ENCODE measurements at places on chromosomes 3 and 15.
A peak's percentile ranks its signal among the peaks of the same experiment; 100 is the strongest.

GRCh38 chr3:65664931-65665330 is 373.8 kb downstream of the MAGI1 start:
- DNase-seq: no peak

- DNase-seq: no peak
Observed at GRCh38 chr3:65252266-65252665, 564.5 kb upstream of the ADAMTS9 start.

DNA sequence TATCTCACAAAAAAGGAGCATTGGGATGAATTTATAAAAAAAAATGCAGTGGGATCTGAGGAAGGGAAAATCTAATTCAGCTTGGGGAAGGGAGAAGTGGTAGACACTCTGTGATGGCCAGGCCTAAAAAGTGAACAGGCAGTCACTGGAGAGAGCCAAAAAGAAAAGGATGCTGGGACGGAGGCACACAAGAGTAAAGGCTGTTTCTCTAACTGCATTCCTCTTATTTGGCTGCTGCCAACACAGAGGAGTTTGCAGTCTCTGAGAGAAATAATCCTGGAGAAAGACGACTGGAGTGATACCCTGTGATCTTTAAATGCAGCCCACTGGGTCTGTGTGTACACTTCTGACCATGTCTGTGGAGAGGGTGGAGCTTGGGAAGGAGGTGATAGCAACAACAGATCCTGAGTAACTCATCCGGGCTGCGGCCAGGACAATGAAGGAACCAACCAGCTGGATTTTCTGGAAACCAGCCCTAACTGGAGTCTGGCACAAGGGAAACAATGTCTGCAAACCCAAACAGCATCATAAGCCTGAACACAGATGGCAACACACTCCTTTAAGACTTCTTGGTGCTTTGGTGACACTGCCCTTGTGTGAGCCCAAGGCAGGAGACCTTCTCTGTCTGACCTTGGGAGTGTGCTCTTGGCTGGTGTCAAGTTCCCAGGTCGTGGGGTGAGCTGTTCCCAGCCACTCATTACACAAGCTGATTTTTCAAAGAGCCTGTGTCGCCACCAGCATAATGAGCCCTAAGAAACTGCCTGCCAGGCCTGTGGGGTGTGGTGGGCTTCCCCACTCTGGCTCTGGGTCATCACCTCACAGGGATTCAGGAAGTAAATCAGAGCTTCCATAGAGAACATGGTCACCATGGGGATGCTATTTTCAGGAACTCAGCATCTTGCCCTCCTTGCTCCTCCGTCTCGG is 8.0 kb downstream of the FYCO1 start:
- DNase-seq: no peak

DNA sequence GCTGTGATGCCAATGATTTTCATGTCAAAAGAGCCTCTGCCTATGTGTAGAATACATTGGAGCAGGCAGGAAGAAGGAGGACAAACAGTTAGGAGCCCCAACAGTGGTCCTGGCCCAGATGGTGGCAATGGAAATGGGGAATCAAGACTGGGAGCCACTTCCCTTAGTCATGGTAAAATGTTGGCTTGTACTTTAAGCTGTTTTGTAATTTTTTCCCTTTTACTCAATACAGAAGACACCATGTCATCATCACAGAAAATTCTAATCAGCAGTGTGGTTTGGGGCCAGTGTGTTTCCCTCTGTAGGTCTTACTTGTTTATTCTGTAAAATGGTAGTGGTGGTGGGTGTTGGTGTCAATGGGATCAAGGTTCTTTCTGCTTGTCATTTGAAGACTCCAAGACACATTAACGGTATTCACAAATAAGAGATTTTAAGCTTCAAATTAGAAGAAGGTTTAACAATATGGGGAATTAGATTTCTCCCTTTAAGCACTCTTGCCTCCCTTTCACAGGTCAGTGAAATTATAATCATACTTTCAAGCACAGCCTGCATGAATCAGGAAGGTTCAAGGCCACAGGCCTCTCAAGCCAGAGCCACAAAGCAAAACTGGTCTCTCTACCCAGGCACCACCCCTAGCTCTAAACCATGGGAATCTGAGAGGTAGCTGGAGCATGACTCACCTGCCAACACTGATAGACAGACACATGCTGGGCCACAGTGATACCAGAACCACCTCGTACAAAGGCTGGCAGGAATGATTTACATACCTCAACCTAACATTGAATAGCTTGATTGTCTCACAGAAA is 24.9 kb downstream of the SIAH2 start:
- DNase-seq: peak; percentile 69

DNA sequence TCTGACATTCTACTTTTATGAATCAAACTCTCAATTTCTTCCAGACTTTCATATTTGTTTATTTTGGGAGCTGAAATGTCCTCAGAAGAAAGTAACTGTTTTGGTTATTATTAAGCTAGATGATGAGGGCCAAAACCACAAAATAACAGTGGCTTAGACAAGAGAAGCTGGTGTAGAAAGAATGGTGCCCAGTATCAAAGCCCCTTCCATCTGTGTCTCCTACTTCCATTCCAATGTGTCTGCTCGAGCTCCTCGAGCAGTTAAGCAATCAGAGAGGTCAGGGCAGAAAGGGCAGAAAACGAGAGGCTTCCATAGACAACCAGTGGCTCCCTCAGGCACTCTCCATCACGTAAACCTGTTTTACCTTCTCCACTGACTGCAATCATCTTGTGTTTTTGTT is 59.7 kb upstream of the MAGI1 start:
- DNase-seq: no peak

DNA sequence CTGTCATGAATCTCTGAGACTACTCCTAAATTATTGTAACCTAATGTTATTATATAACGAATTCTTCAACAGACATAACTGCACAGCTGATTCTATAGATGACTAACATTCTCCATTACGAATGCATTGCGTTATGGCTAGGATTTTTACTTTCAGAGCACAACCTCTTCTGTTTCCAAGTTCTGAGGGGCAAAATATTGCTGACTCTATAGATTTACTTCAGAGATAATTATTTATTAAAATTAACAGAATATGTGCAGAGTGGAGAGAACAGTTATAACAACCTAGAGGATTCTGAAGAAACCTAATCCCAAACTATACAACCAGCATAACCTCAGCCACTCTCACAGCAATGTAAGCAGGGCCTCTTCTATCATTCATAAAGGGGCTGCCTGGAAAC is 25.9 kb downstream of the SLITRK3 start:
- no peak for DNase-seq

- no peak for DNase-seq
Observed at GRCh38 chr3:194009892-194010533, 125.9 kb upstream of the HES1 start.

GRCh38 chr3:107323723-107324122 is 53.5 kb upstream of the CCDC54 start:
- no peak for DNase-seq

DNA sequence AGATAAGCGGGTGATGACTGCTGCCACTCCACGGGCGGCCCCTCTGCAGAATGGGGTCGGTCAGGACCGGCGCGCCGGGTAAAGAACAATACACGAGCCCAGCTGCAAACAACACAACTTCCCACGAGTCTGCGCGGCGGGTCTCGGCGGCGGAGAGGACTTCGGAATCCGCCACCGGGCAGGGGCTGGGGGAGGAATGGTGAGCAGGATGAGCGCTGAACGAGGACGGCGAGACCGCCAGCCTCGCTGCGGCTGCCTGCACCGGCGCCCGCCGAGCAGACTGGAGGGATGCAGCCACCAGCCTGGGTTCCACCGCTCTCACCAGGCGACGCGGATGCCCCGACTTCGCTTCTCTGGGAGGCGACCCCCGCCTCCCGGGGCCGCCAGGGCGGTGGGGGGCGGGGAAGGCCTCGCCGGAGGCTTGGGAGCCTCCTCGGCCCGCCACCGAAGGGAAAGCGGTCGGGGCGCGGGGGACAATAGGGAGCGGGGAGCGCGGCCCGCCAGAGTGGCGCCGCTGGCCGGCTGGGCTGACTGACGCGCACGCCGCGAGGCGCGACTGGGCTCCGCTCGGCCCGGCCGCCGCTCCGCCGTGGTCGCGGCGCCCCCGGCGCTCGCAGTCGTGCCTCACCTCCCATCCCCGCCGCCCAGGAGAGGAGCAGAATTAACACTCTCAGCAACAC is 515 bp downstream of the ADAM10 start:
- DNase-seq: peak; percentile 41

- DNase-seq: no peak
Observed at GRCh38 chr3:73136941-73137340, 75.5 kb downstream of the EBLN2 start.

DNA sequence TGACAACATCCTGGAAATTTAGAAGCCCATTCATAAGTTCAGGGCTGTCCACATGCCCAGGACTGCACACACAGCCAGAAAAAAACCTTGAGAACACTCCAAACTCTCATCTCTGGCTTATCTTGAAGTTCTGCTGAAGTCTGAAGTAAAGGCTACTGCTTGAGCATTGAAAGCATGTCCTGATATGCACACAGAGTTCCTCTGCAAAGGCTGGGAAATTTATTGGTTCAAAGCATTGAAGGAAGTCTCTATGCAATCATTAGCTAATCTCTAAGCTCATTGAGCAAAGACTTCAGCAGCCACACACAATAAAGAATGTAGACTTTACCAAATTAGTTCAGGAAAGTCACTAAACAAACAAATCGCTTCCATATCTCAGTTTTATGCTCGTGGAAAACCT is 162.0 kb upstream of the STT3B start:
- no peak for DNase-seq

GRCh38 chr15:77983091-77983707 is 94.3 kb downstream of the TBC1D2B start:
- no peak for DNase-seq

DNA sequence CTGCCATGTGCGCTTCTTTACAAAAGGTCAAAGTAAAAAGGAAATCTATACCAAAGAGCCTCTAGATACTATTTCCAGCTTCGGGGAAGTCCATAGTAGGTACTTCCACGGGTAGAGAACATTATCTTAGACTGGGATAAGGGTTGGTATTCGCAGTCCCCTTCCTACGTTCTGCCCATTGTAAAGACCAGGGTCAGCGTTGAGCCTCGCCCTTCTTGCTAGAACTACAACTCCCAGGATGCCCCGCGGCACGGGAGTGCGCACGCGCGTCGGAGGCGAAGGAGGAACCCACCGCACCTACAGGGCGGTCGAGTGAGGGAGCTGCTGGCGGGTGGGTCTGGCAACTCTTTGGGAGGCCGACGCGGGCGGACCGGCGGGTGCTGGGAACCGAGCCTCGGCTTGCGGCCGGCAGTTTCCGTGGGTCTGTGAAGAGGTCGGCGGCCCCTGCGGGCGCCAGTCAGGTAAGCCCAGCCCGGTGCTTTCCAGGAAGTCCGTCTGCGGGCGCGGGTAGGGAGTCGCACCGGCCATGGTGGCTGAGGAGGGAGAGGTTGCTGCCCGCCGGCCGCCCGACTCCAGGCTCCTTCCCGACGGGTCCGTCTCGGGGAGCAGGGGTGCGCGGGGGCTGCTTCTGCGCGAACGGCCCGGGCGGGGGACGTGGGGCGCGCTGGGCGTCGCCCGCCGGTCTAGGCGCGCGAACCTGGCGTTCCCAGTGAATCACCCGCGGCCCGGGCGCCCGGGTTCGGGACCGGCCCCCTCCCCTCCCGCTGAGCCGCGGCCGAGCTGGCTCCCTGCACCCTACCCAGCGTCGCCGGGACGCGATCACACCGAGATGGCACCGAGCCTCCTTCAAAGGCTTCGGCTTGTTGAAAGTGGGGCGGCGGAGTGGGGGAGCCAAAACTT is at the start of gene TMOD3:
TMOD3 (plus strand) TSS at position 278 of the 900 bp plus-strand sequence. CDS start 33,232 bp downstream, outside the sequence.
- DNase-seq: peak; percentile 93

DNA sequence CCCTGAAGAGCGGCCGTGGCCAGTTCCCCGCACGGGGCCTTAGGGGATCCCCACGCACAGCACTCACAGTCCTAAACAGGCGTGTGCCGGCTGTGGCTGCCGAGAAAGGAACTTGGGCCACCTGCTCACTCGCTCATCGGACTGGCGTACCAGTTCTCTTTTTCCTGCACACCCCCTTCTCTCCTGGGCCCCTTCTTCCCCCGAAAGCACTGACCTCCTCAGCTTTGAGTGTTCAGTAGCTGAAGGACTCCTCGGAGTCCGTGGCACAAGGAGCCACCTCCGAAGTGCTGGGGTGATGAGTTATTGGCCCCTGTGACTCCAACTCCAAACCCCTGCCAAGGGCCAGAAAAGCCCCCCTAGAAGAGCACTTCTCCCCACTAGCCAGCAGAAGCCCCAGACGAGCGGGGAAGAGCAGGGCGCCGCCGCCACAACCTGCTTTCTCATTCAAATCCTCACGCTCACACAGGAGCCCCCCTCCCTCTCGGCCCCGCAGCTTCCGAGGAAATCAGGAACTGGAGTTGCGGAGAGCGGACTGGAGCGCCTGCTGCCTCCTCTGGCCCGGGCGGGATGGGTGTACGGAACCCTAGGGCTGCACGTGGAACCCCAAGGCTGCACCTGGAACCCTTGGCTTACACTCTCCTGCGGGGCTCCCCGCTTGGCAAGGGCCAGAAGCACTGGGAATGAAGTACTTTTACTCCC is at the start of gene PLCH1:
PLCH1 (minus strand) TSS at position 446 of the 699 bp plus-strand sequence. CDS start 40,847 bp downstream, outside the sequence.
- DNase-seq: peak; percentile 31

DNA sequence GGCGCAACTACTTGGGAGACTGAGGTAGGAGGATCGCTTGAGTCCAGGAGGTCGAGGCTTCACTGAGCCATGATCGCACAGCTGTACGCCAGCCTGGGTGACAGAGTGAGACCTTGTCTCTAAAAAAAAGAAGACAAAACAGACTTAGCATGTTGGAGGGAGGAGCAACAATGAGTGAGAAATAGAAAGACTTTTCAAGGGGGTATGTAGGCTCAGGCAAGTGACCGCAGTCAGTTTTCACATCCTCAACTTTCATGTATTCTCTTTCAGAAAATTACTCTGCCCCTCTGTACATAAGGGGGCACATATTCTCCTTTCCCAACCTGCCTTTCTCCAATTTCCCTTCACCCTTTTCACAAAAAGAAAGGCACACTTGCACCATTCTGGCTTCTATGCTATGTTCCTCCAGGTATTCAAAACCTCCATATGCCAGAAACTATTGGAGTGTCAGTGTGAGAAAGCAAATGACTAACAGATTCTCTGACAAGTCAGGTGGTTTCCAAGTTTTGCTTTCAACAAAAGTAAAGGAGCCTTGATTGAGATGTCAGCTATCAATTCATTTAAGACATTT is 7.6 kb downstream of the NSUN3 start:
- no peak for DNase-seq

DNA sequence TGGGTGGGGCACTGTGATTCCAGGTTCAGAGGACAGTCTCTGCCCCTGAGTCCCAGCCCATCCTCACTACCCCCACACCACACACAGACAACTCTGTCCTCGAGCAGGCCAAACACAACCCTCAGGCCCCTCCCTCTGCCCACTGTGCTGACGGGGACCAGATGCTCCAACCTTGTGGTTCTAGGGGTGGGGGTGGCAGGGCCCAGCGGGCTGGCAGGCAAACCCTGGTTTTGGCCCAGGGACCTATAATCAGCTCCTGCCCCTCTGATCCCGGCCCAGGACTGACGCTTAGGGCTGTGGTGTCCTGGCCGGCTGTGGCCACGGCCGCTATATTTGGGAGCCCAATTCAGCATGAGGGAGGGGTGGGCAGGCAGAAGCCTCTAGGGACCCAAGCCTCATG is 5.0 kb upstream of the MYL3 start:
- DNase-seq: no peak

DNA sequence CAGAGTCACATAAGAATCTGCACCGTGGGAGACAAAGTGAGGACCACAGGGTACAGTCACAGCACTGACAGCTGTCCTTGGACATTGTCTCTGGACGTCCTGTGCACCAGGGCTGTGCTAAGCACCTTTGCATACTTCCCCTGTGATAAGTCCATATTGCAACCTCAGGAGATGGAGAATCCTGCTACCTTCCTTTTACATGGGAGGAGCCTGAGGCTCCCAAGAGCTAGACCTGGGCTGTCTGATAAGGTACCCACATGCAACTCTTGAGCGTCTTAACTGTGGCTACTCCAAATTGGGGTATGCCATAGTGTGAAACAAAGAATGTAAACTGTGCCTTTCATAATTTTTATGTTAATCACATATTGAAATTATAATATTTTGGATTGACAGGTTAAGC is 2.5 kb upstream of the FETUB start:
- DNase-seq: no peak
